ENCODE measurements at places on chromosomes 5 and 9. TPM values are rescaled to one million over a fixed set of nuclear protein-coding genes. Genes with fewer than 3 reads are reported as not detected.

The IFNA21 gene
- not detected for polyA plus RNA-seq

The MED10 gene
- polyA plus RNA-seq = 46.2 TPM

The HAVCR1 gene
- not detected for polyA plus RNA-seq

DNA sequence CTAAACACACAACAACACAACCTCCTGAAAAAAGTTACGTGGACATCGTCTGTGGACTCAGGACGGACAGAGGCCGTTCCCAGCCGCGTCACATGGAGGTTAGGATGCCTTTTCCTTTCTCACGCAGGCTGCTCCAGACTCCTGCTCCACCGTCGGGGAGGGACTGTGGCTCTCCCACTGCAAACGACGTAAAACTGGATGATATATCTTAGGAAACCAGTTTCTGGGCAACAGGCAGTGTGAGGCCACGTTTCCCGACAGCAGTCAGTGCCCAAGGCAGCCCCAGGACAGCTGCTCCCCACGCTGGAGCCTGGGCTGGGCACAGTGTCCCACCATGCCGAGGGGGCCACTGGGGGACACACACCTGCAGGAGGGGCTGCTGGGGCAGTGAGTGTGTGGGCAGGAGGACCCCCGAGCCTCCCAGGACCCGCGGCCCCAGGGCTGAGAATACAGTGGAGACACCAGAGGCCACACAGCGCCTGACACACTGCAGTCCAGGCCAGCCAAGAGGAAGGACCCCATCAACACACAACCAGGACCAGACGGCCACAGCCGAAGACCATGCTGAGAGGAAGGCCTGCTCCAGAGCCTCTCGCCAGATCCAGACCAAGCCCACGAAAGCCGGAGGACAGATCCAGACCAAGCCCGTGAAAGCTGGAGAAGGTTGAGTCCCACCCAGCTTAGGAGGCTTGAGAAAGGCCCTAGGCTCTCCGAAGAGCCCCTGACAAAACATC is 26.2 kb downstream of the EXD3 start:
- no peak for DNase-seq

Data from sigmoid colon (tissue), 7 donors.